Occipital lobe (tissue), 3 donors: ENCODE measurements at places on chromosomes 1 and 21. TPM values are rescaled to one million over a fixed set of nuclear protein-coding genes. Genes with fewer than 3 reads are reported as not detected.

DNA sequence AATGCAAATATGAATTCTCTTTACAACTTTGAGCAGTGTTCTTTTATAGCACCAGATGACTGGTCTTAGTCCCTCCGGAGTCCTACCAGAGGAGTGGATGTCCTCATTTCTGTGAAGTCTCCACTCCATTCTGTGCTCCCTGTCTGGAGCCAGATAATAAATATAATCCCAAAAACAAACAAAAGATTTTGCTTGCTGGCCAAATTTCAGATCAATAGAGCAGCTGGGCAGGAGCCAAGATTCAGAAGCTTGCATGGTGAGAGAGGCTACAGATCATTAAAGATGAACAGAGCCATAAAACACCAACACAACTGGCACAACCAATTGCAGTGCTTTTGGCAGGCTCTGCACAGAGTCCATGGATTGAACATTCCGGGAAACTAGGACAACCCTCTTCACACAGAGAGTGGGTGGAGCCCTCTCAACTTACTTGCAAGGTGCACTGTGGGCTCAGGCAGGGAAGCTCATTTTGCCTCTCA is 231.5 kb upstream of the SNX7 start:
- no peak for DNase-seq

DNA sequence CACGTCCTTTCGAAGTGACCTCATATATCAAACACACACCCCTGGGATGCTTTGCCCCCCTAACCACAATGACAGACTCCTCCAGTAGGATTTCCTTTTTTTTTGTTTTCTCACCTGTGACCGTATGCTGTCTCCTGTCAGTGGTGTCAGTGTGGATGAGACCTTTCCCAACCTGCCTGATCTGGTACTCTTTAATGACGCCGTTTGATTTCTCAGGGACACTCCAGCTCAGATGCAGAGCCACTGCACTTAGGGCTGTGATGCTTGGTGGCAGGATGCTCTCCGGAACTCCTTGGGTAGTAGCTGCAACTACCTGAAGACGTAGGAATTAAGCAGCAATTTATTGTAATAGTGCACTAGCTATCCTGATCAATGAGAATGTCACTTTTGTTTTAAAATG is 212.6 kb downstream of the KCTD3 start:
- DNase-seq, result no peak

- no peak for DNase-seq
These were observed 17.2 kb downstream of the DAP3 start for GRCh38 chr1:155706139-155706538.

DNA sequence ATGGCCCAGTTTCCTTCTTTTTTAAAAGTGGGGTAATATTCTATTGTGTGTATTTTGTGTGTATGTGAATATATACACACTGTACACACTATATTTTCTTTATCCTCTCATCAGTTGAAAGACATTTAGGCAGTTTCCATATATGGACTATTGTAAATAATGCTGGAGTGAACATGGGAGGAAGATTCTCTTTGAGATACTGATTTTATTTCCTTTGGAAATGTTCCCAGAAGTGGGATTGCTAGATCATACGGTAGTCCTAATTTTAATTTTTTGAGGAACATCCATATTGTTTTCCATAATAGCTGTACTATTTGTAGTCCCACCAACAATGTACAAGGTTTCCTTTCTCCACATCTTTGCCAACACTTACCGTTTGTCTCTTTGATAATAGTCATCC is 51.0 kb downstream of the F3 start:
- DNase-seq, result no peak

GRCh38 chr1:191152776-191153175 is 675.1 kb upstream of the BRINP3 start:
- DNase-seq, result no peak

DNA sequence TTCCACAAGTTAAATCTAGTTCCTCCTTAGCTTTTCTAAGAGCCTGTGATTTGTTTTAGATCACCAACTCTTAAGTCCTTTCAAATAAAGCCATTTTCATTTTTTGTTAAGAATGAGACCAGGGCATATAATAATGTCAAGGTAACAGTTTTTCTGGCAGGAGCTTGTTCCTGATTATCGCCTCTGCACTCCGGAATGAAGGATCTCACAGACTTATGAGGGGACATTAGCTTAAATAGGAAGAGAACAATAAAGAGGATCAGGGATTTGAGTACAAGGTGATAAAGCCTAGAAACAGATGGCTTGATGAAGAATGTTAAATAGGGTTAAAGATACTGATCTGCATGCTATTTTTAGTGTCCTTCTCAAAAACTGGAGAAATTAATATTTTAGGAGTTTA is 13.6 kb upstream of the OTUD7B start:
- no peak for DNase-seq

- DNase-seq, result no peak
These were observed 2.8 kb downstream of the GALE start for GRCh38 chr1:23797478-23798448.

DNA sequence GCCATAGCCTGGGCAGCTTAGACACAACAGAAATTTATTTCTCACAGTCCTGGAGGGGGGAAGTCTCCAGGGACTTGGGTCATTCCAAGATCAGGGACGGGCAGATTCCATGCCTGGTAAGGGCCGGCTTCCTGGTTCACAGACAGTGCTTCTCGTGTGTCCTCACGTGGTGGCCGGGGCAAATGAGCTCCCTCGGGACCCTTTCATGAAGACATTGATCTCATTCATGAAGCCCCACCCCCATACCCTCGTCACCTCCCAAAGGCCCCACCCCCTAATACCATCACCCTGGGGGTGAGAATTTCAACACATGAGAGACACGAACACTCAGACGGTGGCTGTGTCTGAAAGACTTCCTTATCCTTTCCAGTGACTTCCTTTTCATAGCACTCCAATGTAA is 51.5 kb downstream of the ACOT7 start:
- no peak for DNase-seq

GRCh38 chr1:101311146-101311920 is 74.5 kb downstream of the S1PR1 start:
- no peak for DNase-seq

The PRRX1 gene
- total RNA-seq, result 5.5 TPM
